ENCODE measurements at places on chromosomes 11 and 22. TPM values are rescaled to one million over a fixed set of nuclear protein-coding genes. Genes with fewer than 3 reads are reported as not detected.

The ZNF215 gene
- total RNA-seq: 2.7 TPM

The FOSL1 gene
- 0.23 TPM for total RNA-seq

The TMEM191B gene
- 0.28 TPM for total RNA-seq

The LMO1 gene
- total RNA-seq: 0.64 TPM

The TMEM121B gene
- 0.60 TPM for total RNA-seq

The MMP12 gene
- total RNA-seq: 0.19 TPM

- DNase-seq: no peak
Measured at GRCh38 chr11:34299284-34299972, 58.4 kb downstream of the ABTB2 start.

DNA sequence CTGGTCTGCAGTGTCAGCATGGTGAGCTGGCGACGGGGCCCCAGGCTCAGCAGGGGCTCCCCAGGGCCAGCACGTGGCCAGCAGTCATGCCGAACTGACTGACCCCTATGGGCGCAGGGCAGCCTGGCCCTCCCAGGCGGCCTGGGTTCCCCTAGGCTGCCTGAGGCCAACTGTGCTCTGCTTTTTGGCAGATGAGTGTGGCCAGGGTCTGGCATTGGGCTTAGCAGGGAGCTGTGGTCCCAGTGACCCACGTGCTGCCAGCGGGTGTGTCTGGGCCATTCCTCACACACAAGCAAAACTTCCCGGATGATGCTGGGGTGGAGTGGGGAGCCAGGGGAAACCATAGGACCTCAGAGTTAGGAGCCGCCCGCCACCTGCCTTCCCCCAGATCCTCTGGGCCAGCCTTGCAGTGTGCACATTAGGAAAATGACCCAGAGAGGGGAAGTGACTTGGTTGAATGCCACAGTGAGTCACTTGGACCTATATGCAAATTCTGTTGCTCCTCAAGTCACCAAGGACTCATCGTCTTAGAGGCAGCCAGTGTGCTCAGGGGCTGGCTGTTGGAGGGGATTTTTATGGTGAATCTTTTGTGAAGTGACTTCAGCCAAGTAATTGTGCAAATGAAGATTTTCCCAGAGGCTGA is 6.5 kb downstream of the ADORA2A start:
- DNase-seq: peak; percentile 32

GRCh38 chr11:122656631-122657101 is 1.1 kb downstream of the UBASH3B start:
- peak; percentile 69 for DNase-seq

- DNase-seq: no peak
Measured at GRCh38 chr11:118979434-118979833, 7.9 kb downstream of the FOXR1 start.

GRCh38 chr22:22110548-22111266 is 128.1 kb upstream of the TOP3B start:
- peak; percentile 27 for DNase-seq

- no peak for DNase-seq
Measured at GRCh38 chr11:127574478-127574877, 573.9 kb upstream of the KIRREL3 start.

GRCh38 chr22:50261615-50262459 is at the start of gene MAPK12:
TSS of gene MAPK12 (minus strand) at chr22:50261683. CDS start at chr22:50261509, 174 bp downstream.
- no peak for DNase-seq

DNA sequence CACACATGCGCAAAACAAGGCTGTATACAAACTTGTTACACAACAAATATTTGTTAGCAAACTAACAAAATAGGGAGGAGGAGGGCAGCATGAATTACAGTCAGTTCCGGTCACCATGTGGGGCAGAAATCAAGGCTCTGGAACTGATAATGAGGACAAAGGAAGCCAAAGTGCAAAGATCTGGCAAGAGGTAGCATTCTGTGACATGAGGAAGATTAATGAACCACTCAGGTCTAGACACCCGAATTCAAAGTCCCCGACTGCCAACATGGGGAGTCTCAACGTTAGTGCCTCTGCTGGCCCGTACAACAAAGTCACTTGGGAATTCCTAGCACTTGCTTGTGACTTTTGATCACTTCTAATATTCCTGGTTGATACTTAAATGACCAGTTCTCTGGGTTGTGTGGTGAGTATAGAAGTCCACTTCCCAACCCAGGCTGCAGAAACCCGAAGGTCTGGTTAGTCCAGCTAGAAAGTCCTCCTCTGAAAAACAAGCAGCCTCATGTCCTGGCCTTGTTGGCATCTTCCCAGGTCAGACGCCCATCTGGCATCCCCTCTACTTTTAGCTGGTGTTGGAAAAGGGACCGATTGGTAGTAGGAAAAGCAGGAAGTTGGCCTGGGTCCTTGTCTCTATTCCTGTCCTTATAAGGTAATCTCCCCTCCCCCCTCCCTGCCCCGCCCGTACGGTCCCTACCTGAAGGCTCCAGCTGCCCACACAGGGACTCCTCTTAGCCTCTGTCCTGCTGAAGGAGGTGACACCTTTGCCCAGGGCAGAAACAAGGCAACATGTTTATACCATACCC is 1.6 kb downstream of the SUN2 start:
- DNase-seq: peak; percentile 71

- DNase-seq: no peak
Measured at GRCh38 chr11:35347921-35348331, 71.4 kb downstream of the SLC1A2 start.

DNA sequence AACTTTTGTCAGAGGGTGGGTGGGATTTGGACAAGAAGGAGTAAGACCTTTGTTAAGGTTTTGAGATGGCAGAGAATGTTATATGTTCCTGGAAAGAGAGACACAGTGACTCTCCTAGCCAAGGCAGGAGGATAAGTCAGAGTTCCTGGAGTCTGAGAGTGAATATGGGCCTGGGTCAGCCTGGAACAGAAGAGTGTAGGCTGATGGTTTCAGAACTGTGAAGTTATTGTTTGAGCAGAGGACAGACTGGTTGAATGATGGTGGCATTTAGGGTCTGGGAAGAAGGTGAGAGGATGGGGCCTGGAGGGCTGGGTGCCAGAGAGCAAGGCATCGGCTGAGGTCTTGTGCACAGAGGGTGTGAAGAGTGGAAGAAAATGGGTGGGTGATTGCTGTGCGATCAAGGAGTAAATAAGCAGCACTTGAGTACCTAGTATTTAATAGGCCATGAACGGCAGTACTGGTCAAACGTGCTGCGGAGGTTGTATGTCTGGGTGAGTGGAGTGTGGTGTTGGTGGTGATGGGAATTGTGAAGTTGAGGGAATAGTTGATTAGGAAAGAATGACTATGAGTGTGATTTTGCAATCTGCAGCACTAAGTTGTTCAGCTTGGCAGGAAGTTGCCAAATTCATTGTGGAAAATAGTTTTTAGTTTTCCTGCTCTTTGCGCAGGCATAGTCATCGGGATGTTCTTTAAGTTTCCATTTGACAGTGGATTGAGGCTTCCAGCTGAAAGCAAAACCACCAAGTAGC is 1.8 kb downstream of the PANX1 start:
- DNase-seq: no peak

GRCh38 chr11:95884376-95884775 is 39.5 kb downstream of the MTMR2 start:
- DNase-seq: no peak

GRCh38 chr11:68655406-68655805 is 28.9 kb upstream of the GAL start:
- DNase-seq: no peak

DNA sequence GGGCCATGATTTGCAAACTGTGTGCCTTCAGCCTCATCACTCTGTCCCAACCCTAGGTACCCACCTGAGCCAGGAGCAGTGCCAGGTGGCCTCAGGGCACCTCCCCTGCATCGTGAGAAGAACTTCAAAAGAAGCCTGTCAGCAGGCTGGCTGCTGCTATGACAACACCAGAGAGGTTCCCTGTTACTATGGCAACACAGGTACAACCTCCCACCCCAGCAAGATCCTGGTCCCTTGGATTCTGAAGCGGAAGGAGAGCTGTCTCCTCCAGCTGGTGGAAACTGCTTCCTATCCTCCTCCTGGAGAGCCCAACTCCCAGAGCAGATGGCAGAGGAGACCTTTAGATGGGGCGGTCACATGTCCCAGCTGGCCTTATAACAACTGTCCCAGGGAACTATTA is 2.9 kb downstream of the ZP1 start:
- DNase-seq: no peak

DNA sequence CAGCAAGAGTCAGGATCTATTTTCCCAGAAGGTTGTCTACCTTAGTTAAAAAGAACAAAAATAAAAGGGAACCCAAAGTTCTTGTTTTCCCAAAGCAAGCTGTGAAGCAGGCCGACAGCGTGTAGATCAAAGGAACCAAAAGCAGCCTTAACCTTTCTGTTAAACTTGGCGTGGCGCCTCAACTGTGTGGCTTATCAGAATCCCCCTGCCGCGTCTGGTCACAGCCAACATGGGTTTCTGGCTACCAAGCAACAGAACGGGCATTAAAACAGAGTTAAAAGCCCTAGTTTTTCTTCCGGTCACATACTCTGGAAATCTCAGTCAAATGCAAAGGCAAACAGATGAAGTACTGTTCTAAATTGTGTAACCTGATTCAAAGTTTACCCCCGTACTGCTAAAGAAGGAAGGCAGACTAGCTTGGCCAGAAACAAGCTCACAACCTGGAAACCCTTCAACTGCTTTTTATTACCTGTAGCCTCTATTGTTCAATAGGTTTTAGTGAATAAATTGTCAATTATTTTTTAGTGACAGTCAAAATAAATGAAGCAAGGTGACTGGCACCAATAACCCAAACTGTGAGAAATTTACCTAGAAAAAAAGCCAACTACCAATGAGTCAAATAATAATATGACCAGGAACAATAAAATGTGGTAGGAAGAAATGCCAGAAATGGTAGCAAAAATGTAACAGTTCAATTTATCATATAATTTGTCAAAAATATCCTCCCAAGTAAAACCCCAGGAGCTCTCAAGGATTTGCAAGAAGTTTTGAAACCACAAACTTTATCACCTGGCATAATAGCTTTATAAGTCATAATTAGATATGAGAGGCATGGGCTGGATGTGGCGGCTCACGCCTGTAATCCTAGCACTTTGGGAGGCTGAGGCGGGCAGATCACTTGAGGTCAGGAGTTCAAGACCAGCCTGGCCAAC is 21.4 kb downstream of the CHKA start:
- peak; percentile 92 for DNase-seq

DNA sequence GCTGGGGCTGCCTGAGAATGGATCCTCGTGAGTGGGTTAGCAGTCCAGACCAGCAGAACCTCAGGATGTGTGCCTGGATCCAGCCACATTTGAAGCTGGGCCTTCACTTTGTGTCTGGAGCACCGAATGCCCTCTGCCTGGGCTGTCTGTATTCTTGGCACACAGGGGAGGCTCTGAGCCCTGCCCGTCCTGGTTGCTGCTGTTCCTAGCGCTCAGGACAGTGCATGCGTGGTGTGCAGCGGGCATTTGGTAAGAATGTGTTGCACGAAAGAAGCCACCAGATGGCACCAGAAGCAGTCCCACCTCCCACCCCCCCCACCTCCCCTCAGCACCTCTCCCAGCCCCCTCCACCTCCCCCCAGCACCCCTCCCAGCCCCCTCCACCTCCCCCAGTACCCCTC is 4.1 kb upstream of the MAPK11 start:
- DNase-seq: no peak

GRCh38 chr11:129747071-129747470 is 68.6 kb upstream of the TMEM45B start:
- DNase-seq: no peak

DNA sequence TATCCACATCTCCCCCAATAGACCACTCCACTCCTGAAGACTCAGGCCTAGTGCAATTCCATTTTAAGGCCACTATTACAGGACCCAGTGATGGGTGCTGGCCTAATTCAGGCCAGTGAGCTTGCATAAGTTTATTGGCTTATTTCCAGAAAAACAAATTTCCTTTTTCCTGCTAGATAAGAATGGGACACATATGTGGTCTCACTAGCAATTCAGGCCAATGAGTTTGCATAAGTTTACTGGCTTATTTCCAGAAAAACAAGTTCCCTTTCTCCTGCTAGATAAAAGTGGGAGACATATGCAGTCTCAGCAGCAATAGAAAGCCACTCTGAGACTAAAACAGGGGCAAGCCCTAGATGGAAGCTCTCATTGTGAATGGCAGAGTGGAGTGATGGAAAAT is 22.4 kb downstream of the ADM start:
- no peak for DNase-seq

DNA sequence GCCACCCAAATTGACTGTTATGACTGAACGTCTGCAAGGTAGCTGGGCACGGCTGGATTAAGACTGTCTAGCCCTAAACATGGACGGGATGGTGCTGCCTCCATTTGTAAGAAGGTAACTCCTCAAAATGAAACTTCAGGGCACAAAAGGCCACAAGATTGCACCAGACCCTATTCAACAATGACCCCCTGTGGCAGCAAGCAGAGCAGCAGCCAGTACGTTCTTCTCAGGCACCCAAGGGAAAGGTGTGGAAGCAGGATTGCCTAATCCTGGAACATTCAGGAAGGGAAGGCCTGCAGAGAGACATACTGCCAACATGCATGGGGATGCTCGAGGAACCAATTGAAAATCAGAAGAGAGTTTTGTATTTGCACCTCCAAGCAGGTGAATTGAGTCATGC is 4.5 kb upstream of the TBX10 start:
- DNase-seq: no peak
